ENCODE measurements at places on chromosomes 2 and 18. TPM values are rescaled to one million over a fixed set of nuclear protein-coding genes. Genes with fewer than 3 reads are reported as not detected.

GRCh38 chr2:219293736-219294231 is 14.6 kb downstream of the DNAJB2 start:
- DNase-seq: no peak

DNA sequence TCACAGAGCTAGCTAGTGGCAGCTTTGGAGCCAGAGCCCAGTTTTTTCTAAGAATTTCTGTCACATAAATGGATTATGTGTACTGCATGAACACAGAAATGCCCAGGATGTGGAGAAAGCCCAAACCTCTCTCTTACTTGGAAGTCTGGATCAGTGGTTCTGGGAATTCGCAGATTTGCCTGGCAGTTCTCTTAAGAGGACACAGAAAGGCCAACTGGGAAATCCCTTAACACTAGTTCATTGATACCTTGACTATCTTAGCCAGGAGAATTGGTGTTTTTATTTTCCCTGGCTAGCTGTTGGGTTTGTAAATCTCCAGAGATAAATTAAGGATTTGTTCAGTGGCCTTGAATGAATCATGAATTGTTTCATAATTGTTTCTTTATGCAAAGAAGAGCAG is 95.3 kb downstream of the DPP10 start:
- DNase-seq: no peak

GRCh38 chr2:171688129-171688465 is 828 bp downstream of the DYNC1I2 start:
- DNase-seq: no peak

DNA sequence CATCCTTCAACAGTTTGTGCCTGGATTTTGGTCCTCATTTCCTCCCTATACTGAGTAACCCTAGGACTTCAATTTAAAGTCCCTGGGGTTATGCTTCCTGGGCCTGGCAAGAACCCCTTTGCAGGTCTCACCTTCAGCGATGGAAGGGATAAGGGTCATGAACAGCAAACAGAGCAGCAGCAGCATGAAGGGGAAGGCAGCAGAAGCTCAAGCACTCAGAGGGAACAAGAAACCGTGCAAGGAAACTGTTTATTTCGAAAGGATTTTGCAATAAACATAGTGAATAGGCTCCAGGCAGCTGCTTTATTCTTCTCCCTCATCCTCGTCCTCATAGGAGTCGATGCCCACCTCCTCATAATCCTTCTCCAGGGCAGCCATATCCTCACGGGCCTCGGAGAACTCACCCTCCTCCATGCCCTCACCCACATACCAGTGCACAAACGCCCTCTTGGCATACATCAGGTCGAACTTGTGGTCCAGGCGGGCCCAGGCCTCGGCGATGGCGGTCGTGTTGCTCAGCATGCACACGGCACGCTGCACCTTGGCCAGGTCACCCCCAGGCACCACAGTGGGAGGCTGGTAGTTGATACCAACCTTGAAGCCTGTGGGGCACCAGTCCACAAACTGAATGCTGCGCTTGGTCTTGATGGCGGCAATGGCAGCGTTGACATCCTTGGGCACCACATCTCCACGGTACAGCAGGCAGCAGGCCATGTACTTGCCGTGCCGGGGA is 2.8 kb upstream of the TUBA4B start:
- no peak for DNase-seq

GRCh38 chr18:46322411-46322891 is 218.3 kb downstream of the HAUS1 start:
- no peak for DNase-seq

- DNase-seq: no peak
Observed at GRCh38 chr2:82954868-82955267, 1504.2 kb downstream of the SUCLG1 start.

DNA sequence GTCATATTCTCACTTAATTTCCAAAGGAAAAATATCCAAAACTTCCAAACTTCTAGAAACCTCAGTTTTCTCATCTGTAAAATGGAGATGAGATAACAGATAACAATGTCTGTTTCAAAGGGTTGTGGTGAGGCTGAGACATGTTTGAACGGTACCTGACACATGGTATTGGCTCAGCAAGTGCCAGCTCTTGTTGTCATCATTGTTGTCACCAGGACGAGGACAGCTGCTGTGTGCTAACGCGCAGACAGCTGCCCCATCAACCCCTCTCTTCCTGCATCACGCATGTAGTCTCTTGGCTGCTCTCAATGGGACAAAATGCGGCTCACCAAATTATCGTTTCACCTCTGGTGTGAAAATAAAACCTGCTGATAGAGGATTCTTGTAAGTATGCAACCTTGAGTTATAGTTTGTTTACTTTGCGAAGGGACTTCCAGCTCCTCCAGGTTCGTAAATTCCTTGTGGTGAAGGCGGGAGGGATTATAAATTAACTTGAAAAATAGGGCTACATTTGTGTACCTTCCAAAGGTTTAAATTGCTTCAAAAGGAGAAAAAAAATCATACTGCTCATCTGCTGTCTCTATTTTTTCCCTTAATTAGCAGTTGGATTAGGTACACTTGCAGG is 605.4 kb downstream of the BCL11A start:
- DNase-seq: no peak

- DNase-seq: no peak
Observed at GRCh38 chr2:168478206-168478605, 22.1 kb downstream of the CERS6 start.

DNA sequence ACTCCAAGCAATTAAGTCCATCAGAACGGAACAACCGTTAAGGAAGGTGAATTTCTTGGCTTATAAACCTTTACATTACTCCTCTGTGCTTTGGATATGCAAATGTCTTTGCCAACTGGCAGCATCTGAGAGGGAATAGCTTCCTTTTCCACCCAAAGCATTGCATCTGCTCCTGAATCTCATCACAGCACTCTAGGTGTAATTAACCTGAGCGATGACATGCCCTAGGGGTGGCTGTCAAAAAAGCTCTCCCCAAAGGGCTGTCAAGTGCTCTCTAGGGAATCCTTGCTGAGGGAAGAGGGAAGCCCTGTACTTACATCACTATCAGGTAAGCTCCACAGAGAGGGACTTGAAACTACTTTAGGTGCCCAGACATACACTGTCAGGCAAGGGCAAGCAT is 5.5 kb upstream of the SMARCAL1 start:
- DNase-seq: no peak

GRCh38 chr2:46461011-46461674 is 18.2 kb upstream of the TMEM247 start:
- peak; percentile 92 for DNase-seq

DNA sequence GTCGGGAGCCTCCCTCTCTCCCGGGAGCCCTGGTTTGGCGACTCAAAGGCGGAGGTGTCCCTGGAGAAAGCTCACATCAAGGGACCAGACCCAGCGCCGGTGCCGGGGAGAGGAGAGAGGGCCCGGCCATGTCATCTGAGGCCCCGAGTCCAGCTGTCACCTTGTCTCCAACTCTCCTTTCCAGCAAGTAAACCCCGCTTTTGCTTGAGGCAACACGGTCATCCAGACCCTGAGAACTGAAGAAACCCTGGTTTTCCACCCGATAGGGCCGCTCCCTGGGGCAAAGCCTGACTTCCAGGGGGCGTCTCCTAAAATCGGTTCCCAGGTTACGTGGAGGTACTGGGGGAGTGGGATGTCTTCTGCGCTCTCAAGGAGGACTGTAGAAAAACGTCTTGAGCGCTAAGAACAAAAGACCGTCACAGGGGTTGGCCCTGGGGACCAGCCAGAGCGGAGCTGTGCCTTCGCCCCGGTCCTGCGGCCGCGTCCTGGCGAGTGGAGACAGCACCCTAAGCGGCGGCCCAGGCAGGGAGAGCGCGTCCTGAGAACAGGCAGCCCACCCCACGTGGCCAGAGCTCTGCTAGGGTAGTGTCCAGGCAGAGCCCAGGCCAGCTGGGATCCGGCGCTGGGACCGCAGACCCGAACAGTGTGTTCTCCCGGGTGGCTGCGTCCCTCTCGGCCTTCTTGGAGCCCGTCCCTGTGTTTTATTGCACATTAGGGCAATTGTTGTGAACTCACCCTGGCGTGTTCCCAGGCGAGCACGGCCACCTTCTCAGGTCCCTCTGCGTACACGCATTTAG is 55.7 kb downstream of the TMEM18 start:
- no peak for DNase-seq

DNA sequence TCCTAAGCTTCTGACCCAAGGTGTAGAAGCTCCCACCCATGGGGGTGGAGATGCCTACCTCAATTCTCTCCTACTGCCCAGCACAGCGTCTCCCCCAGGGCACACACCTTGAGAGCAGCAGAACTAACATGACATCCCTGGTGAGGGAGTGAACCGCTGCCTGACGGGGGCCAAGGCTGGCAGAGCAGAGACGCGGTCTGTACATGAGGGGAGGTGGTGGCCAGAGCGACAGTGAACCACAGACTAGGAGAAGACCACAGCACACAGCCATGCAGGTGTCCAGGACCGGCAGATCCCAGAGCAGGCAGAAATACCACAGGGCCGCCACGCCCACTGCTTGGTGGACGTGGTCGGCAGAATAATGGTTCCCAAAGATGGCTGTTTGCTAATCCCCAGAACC is 40.4 kb downstream of the TFCP2L1 start:
- DNase-seq: no peak

Gene REV1
- total RNA-seq: 76.1 TPM

Gene SCN2A
- 0.36 TPM for total RNA-seq

Gene ZSWIM2
- total RNA-seq: not detected

Measured in omental fat pad (tissue), 4 donors.